Small intestine (tissue), 16 donors: ENCODE measurements at places on chromosomes 5 and 9.

- DNase-seq: no peak
These were observed 11.5 kb upstream of the SLC35D2 start for GRCh38 chr9:96394832-96395496.

- no peak for DNase-seq
These were observed 420.3 kb downstream of the GABRG2 start for GRCh38 chr5:162487528-162488525.

- no peak for DNase-seq
These were observed 187.1 kb downstream of the SPOCK1 start for GRCh38 chr5:137312011-137312410.

DNA sequence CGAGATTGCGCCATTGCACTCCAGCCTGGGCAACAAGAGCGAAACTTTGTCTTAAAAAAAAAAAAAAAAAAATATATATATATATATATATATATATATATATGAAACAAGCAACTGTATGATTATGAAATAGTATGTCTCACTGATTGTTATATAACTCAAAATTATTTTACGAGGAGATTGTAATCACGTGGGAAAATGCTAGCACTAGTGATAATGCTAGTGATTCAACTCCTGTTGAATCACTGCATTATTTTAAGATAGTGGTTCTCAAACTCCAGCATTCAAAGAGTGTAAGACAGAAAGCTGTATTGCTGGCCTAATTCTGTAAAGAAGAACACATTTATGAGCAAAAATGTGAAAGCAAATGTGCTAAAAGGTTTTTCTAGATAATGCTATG lies 12.4 kb upstream of the PTPN3 start:
- DNase-seq: peak; percentile 16

- no peak for DNase-seq
These were observed 44.0 kb upstream of the SLC25A51 start for GRCh38 chr9:37947977-37948376.

DNA sequence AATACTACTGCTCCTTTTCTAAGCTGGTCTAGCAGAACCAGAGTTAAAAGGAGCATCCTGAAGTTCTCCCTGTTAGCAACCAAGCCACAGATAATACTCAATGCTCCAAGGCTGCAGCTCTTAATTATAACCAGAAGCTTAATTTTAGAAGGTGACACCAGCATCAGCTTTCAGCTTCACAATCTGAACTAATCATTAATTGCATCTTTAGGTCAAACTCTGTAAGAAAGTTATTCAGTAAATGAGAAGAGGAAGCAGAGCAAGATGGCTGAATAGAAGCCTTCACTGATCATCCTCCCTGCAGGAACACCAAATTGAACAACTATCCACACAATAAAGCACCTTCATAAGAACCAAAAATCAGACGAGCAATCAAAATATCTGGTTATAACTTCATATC lies 38.5 kb downstream of the APBA1 start:
- no peak for DNase-seq

GRCh38 chr9:88706193-88707113 lies 171.5 kb downstream of the NXNL2 start:
- DNase-seq: no peak

GRCh38 chr5:78720997-78721396 lies 72.4 kb upstream of the LHFPL2 start:
- DNase-seq: no peak

DNA sequence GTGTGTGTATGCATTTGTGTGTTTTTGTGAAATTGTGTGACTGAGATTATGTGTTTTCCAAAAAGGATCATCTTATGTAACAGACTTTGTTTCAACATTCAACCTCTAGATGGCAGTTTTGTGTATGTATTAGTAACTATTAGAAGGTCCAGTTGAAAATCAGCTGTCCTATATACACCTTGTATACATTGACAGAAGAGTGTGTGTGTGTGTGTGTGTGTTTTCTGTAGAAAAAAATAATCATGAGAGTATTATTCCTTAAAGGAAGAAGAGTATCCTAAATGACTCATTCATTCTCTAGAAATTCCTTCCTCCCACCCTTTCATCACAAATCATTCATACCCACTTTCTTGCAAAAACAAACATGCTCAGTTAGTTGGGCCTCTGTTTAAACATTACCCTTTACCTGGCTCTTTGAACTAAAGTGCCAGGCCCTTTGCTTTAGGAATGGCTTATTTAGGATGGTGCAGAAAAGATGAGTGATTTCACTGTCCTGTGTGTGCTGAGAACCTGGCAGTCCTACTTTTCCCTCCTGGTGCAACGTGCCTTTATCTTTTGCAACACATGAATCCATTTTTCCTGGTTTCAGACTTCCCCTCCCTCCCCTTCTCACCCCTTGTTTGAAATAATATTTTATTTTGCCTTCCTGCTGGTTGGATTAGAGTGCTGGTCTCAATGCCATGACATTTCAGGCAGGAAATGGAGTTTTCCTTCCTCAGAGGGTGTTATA lies 152.2 kb downstream of the ARHGAP26 start:
- DNase-seq: peak; percentile 43

DNA sequence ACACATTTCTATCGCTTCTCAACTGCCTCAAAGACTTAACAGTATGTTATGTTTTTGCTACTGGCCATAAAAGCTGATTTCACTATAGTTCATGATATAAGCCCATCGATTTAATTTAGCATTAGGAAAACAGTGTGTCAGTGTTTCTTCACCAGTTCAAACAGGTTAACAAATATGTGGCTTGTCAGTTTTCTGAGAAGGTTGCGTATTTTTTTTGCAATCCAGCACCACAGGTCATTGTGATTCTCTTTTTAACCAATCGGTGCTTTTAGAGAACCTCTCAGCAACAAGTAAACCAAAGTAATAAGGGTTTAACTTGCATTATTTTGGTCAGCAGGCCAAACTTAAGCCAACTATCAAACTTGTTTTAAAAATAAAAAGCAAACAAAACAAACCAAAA lies 409.6 kb downstream of the NFIB start:
- DNase-seq: no peak

DNA sequence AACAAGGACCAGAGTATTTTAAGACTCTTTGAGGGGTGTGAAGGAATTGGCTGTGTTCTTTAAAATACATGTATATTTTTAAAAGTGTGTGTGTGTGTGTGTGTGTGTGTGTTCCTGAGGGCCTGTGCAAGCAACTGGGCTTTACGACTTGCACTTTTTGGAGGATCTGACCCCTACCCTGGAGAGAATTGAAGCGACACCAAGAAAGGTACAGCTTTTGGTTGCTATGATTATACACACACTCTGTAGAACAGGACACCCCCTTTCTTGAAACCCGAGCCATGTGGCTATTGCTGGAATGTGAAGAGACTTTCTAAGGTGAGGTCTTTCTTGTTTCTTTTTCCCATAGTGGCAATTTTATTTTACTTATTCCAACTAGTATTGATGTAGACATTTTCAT lies 988 bp downstream of the SHISAL2B start:
- DNase-seq: no peak

- no peak for DNase-seq
These were observed 35.3 kb upstream of the FLT4 start for GRCh38 chr5:180684623-180685161.

- peak; percentile 70 for DNase-seq
These were observed 627 bp downstream of the ARRDC1 start for GRCh38 chr9:137606005-137606621.

GRCh38 chr9:123410281-123410910 lies 54.4 kb downstream of the CRB2 start:
- DNase-seq: no peak

DNA sequence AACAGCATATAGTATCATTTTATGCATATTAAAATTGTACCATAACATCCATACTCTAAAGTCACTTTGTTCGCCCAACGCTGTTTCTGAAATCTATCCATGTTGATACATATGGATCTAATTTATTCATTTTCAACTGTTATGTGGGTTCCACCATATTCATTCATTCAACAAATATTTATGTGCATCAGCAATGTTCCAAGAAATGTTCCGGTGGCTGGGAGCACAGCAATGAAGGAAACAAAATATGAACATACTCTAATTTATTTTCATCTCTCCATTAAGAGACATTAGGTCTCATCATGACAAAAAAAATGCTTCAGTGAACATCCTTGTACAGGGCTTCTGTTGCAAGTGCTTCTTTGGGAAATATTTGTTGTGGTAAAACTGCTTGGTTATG lies 75.4 kb downstream of the MARCHF3 start:
- DNase-seq: no peak

GRCh38 chr9:84975926-84976325 lies 306.4 kb downstream of the NTRK2 start:
- no peak for DNase-seq

GRCh38 chr5:1919750-1920149 lies 37.0 kb upstream of the IRX4 start:
- no peak for DNase-seq

DNA sequence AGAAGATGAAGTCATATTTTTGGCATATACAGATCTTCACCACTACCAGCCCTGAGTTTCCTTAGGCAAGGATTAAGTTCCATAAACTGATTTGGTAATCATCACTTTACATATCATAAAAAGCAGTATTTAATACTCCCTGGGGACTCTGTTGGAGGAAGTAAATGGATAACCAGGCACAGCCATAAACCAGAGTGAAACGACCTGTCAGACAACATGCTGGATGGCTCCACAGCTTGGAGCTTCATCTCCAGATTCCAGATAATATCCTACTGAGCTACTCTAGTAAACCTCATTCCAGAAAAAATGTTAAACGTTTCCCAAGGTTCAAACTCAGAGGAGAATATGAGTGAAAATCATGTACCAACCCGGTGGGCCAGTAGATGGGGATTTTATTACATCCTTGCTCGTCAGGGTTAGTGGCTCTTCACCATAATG lies 109.2 kb downstream of the BASP1 start:
- peak; percentile 73 for DNase-seq

- DNase-seq: no peak
These were observed 29.9 kb downstream of the IRX2 start for GRCh38 chr5:2721385-2722138.

DNA sequence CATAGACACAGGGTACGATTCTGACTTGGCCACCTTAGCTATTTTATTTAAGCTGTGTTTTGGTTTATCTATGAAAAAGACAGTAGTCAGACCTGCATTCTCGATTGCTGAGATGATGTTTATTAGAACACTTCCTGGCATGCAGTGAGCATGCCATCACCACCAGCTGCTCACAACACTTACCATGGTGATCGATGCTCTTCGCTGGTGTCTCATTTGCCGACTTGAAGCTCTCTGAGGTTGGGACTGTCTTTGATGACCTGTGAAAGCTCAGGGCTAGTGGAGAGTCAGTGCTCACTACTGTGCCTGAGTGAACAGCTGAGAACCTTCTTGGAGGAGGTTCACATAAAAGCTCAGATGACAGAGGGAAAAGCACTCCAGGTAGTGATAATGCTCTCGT lies 4.4 kb upstream of the C9orf153 start:
- no peak for DNase-seq

- no peak for DNase-seq
These were observed 289.6 kb upstream of the SGCD start for GRCh38 chr5:156037151-156037909.

GRCh38 chr5:131254741-131255140 lies 9.1 kb upstream of the CDC42SE2 start:
- DNase-seq: no peak

GRCh38 chr5:39164529-39165402 lies 54.6 kb downstream of the FYB1 start:
- DNase-seq: no peak

GRCh38 chr9:132588501-132589147 lies 6.2 kb downstream of the BARHL1 start:
- no peak for DNase-seq

DNA sequence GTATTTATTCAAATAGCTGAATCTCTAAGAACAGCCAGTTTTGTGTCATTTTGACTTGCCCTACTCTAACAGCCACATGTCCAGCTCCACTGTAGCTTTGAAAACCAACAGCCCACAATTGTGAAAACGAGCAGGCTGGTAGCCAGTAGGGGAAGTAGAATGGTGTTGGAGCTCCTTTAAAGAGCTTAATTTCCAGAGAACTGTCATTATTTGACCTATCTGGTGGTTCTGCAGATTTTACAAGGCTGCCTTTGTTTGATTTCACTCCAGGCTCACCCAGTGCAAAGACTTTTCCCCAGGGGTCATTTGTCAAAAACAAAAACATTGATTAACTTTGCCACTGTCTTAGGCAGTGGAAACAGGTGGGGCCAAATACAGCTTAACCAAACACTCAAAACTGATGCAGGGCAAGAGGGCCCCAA lies 3.2 kb upstream of the PJA2 start:
- peak; percentile 34 for DNase-seq
